ENCODE measurements at places on chromosomes 5 and 9.
A peak's percentile ranks its signal among the peaks of the same experiment; 100 is the strongest.

DNA sequence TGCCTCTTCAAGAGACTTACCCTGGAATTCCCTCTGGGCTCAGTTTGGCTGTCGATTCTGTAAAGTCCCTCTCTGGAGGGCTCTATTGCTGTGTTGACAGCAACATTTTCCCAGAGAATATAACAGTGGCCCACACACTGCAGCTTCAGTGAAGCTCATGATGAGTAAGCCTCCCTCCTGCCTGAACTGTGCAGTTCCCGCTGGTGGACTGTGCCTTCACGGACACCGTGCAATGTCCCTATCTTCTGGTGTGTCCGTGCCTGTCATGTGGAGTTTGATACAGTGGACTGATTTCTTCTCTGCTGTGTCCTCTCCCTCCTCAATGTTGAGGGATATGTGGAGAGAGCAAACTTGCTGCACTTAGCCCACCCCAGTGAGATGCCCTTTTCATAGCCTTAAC lies 109.0 kb downstream of the NTRK2 start:
- DNase-seq = no peak

- DNase-seq = no peak
Measured at GRCh38 chr5:174325431-174325830, 279.9 kb downstream of the NSG2 start.

DNA sequence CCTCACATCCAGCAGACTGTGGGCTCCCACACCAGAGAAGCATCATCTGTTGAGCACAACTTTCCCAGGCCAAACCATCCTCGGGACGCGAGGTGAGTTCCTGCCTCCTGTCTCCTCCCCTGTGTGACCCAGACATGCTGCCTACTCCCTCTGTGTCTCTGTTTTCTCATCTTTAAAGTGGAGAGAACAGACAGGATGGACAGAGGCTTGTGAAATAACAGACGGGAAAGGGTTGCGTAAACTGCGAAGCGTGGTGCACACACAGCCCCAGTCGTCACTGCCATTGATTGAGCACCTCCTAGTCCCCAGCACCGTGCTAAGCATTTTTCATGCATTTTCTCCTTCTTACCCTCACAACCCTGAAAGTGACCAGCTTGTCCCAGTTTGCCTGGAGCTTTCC lies 52.1 kb upstream of the LMX1B start:
- DNase-seq = no peak

GRCh38 chr5:119083679-119084078 lies 12.8 kb downstream of the DMXL1 start:
- no peak for DNase-seq

- no peak for DNase-seq
Measured at GRCh38 chr5:65623482-65623881, 651 bp downstream of the TRIM23 start.

DNA sequence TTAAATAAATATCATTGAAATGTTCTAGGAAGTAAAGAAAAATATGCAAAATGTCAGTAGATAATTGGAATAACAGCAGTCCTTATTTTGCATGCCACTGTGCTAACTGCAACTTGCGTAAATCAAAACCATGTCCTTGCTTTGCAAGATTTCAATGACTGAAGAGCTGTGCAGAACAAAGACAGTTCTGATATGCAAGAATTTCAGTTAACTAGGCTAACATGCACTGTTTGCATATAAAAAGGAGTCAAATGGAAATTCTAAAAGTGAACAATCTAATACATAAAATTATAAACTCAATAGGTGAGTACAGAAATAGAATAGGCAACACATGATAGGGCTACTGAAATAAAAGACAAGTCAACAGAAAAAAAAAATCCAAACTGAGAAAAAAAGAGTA lies 1844.6 kb upstream of the NUDT12 start:
- DNase-seq = no peak

DNA sequence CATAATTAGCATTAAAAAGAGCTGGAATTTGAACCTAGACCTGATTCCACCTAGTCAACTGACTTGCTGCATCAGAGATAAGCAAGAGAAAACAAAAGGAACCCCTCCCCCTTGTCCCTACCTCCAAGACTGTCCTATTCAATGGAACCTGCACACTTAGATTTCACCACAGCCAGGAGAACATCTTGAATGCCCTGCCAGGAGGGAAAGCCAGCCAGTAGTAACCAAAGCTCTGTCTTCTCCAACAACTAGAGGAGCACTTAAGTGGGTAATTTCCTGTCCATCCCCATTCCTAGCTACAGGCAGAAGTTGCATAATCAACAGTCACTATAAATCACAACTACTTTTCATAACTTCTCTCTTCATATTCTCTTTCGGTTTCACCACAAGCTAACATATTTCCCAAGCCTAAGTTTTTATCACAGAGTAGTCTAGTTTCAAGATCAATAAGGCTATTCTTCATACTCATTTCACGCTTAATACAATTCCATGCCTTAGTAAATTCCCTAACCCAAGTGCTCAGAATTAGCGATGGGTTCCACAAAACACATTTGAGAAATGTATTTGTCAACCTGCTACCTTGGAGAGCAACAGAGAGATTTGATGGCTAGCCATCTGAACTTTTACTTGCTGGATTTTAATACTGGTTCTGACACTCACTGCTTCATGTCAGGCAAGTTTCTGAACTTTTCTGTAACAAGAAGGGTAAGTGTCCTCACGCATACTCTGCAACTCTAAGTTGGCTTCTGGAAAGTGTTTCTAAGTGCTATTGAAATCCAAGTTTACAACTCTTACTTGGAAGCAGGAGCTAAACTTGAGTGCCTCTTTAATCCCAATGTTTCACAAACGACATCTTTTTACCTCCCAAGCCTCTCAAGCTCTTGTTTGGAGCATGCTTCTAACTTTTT lies 2.0 kb downstream of the DENND1A start:
- no peak for DNase-seq

DNA sequence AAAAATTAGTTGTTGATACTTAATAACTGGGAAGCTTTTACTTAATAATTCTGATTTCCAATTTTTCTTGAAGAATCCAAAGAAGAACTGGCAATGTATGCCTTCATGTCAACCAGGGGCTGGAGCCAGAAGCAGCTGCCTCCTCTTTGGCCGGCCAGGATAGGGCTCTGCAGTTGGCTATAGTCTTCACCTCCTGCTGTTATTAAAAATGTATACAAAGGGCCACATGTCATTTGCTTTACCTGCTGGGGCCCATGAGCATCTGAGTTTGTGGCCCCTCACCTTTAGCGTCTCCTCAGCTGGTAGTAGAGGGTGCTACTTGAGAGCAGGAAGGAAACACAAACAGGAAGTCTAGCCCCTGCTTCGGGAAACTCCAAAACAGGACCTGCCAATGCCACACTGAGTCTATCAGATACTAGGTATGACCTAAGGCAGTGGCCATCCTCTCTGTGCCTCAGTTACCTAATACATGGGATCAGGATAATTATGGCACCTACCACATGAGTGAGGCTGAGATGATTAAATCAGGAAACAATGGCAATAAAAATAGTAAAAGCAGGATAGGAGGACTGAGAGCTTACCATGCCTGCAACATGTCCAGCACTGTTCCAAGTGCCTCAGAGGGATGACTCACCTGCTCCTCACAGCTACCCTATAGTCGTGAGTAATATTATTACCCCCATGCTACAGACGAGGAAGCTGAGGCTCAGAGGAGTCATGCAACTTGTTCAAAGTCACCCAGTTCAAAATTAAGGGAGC lies 21.3 kb downstream of the CCDC69 start:
- DNase-seq = no peak

- DNase-seq = no peak
Measured at GRCh38 chr5:136080483-136081216, 51.9 kb downstream of the TGFBI start.

GRCh38 chr9:83445703-83446265 lies 92.4 kb downstream of the FRMD3 start:
- DNase-seq = no peak

DNA sequence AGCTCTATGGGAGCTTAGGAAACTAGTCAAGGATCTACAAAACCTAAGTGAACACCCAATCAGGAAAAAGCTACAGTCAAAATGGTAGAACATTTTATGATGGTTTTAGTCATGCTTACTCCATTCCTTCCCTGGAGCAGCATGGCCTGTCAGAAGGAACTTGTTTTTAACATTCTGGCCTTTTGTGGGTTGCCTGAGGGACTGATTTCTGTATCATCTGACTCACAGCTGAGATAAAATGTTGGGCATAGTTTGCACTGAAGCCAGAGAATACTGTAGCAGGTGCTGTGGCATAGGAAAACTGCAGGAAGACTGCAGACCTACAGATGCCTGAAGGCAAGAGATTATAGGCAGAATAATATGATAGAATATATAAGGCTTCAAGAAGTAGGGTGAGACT lies 719.6 kb upstream of the GRAMD2B start:
- DNase-seq = no peak

DNA sequence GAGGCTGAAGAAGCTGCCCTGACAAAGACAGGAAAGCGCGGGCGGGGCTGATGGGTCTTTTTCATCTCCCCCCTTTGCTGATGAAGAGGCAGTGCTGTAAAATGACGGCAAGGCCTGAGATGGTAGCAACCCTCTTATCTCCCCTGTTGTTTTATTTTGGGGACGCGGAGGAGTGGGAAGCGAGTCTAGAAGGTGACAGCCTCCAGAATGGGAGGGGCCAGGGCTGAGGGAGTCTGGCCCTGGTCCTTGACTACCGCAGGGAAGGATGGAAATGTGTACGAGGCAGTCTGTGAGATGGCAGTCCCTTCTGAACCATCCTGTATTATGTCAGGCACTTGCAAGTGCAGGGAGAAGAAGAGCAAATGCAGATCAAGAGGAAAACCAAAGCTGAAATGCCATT lies 46.1 kb upstream of the TCERG1 start:
- DNase-seq = no peak

DNA sequence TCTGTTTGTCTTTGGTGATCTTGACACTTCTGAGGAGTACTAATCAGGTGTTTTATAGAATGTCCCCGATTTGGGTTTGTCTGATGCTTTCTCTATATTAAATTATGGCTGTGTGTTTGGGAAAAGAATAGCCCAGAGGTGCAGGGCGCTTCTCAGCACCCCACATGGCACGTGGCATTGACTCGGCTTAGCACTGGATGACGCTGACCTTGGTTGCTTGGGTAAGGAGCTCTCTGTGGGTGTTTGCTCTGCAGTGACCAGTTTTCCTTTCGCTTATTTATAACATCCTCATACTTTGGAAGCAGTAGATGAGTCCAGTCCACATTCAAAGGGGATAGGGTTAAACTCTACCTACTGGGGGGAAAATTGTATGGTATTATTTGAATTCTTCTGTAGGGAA lies 12.5 kb upstream of the FAM120AOS start:
- DNase-seq = no peak

DNA sequence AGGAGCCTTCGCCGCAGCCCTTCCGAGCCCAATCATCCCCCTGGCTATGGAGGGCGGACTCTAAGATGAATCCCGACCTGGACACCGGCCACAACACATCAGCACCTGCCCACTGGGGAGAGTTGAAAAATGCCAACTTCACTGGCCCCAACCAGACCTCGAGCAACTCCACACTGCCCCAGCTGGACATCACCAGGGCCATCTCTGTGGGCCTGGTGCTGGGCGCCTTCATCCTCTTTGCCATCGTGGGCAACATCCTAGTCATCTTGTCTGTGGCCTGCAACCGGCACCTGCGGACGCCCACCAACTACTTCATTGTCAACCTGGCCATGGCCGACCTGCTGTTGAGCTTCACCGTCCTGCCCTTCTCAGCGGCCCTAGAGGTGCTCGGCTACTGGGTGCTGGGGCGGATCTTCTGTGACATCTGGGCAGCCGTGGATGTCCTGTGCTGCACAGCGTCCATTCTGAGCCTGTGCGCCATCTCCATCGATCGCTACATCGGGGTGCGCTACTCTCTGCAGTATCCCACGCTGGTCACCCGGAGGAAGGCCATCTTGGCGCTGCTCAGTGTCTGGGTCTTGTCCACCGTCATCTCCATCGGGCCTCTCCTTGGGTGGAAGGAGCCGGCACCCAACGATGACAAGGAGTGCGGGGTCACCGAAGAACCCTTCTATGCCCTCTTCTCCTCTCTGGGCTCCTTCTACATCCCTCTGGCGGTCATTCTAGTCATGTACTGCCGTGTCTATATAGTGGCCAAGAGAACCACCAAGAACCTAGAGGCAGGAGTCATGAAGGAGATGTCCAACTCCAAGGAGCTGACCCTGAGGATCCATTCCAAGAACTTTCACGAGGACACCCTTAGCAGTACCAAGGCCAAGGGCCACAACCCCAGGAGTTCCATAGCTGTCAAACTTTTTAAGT lies 819 bp downstream of the ADRA1B start:
- no peak for DNase-seq

- no peak for DNase-seq
Measured at GRCh38 chr5:111119856-111120255, 27.7 kb downstream of the WDR36 start.

- DNase-seq = peak; percentile 41
Measured at GRCh38 chr9:114382699-114383520, 4.9 kb downstream of the AKNA start.

DNA sequence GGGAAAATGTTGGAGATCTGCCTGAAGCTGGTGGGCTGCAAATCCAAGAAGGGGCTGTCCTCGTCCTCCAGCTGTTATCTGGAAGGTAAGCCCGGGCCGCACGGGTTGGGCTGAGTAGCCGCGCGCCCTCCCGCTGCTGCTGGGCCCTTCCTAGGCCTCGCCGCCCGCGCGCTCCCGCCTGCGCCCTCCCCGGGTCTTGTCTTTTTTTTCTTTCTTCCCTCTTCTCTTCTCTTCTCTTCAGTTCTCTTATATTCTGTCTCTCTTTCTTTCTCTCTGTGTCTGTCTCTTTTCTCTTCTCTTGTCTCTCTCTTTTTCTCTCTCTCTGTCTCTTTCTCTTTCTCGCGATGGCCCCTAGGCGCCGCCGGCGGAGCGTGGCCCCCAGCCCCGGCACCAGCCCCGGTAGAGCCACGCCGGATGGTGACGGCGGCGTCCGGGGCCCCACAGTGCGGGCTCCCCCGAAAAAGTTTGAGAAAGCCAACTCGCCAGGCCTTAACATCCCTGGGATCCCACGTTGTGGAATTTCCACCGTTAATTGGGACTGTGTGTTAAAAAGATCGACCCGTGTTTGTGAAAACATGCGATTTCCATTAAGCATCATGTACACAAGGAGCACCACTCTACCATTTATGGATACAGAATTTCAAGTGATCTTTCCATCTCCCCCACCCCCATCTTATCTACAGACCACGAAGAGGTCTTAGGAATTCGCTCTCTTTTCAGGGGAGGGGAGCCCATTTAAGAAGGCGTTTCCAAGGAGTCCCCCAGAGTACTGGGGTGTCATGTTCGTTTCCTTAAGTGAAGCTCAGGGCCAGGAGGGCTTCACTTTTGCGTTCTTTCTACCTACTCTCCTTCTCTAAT lies 616 bp downstream of the ABL1 start:
- no peak for DNase-seq

- no peak for DNase-seq
Measured at GRCh38 chr9:134712926-134713325, 71.3 kb downstream of the COL5A1 start.

Data from activated CD8-positive, alpha-beta memory T cell treated with anti-CD3 and anti-CD28 coated beads for 1 hour (primary cell).